NCI-H146 (cell line): ENCODE measurements at places on chromosomes 6 and 20.

- DNase-seq: no peak
Measured at GRCh38 chr6:37060195-37060559, 54.7 kb downstream of the FGD2 start.

- no peak for DNase-seq
Measured at GRCh38 chr6:12977806-12978205, 261.2 kb downstream of the PHACTR1 start.

GRCh38 chr6:143200167-143200770, 139.6 kb downstream of the AIG1 start:
- DNase-seq: no peak

- no peak for DNase-seq
Measured at GRCh38 chr6:75590370-75590769, 11.3 kb upstream of the SENP6 start.

- DNase-seq: no peak
Measured at GRCh38 chr6:28266563-28266961, 381 bp upstream of the ZSCAN26 start.

DNA sequence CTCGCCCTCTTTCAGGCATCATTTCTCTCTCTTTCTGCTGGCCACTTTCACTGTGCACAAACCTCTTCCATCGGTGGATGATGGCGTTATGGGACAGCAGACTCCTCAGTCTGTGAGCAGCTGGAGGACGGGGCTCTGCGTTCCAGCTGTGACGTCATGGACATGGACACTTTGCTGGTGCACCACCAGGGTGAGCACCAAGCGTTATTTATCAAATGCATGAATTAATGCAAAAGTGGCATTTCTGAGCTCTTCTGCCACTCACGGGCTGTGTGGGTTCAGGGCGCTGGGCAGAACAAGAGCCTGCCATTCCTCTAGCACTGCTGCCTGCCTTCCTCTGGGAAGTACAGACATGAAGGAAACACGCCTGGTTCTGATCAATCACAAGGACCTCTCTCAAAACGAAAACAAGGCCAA, 82.9 kb upstream of the MPC1 start:
- DNase-seq: no peak

DNA sequence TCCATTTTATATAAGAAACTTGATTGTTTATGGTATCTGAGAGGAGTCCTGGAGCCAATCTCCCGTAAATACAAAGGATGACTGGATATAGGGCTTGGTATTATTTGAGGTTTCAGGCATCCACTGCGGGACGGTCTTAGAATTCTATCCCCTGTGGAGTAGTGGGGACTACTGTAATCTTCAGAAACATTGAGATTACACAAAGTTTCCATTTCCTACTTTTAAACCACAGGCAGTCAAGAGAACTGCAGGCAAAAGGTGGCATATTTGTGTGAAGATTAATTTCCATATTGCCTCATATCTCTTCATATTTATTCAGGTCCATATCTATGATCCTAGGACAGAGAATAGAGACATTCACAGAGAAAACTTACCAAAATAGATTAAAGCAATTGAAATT, 586.2 kb downstream of the PHF3 start:
- no peak for DNase-seq

- no peak for DNase-seq
Measured at GRCh38 chr6:16377470-16377869, 139.1 kb downstream of the GMPR start.

DNA sequence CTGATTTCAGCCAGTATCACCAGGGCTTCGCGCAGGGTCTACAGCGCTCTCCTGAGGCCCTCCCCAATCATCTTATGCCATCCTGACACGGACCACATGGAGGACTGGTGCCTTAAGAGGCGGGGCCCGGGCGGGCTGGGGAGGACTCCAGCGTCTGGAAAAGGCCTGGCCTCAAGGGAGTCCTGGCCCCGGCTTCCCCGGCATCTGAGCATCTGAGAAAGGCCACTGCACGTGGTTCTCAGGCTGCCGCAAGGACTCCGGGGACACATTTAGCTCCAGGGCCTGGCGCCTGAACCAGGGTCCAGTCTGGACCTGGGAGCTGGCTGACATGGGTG, 21.4 kb downstream of the BHLHE23 start:
- no peak for DNase-seq
